Stimulated activated CD8-positive, alpha-beta memory T cell treated with anti-CD3 and anti-CD28 coated beads, Interleukin-2, amount 100 ng/mL, for 48 hours (primary cell): ENCODE measurements at places on chromosomes 4 and X.
A peak's percentile ranks its signal among the peaks of the same experiment; 100 is the strongest.

- DNase-seq: no peak
These were observed 10.5 kb upstream of the TLR3 start for GRCh38 chr4:186058253-186058979.

DNA sequence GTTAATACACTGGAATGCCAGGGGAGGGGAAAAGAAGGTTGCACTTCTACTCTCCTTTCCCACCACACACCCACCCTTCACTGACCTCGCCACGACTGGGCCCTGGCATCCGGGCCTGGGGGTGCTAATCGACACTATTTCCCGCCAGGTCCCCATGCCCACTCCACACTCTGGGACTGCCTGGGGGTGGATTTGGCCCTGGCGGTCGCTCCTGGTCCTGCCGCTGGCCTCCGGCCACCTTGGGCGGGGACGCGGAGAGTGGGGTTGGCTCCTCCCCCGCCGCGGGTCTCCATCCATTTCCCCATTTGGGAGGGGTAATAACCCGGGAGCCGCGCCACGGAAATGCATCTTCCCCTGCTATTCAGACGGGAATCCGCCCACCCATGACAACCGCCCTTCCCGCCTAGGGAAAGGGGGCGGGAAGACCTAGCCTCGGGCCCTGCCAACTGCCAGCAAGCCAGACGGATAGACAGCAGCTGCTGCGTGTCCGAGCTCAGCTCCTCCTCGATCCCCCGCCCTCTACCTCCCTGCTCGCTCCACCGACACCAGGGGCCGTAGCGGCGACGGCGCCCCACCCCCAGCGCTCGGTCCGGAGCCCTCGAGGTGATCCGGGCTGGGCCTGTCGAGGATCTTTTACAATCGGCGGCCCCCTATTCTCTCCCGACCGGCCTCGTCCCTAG is 78.1 kb downstream of the RLIM start:
- peak; percentile 8 for DNase-seq

DNA sequence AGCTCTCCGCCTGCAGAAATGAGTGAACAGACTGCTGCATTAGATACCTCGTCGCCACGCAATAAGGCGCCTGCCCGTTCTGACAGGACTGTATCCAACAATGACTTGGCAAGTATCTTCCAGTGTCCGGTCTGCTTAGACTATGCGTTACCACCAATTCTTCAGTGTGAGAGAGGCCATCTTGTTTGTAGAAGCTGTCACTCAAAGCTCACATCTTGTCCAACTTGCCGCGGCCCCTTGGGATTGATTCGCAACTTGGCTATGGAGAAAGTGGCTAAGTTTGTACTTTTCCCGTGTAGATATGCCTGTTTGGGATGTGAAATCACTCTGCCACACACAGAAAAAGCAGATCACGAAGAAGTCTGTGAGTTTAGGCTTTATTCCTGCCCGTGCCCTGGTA is 172.0 kb upstream of the MAGEB16 start:
- no peak for DNase-seq

GRCh38 chrX:134990475-134990800 is 353 bp upstream of the SMIM10 start:
- DNase-seq: no peak

- no peak for DNase-seq
These were observed 47.0 kb downstream of the RAI2 start for GRCh38 chrX:17814059-17814458.

DNA sequence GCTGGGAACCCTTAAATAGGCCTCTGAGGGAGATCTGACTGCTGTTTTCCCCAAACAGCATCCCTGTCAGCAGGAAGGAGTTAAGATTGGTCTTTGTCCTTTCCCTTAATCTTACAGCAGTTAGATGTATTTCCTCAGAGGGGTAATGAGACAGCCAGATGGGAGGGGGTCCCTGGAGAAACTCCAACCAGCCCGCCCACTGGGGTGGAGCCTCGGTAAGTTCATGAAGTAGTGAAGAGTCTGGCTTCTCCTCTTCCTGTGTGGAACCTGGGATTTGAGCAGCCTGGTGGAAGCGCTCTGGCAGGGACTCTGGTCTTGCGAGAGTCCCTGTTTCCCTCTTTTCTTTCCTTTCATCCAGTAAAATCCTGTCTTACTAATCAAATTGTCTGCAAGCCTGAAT is 330.0 kb downstream of the TLL1 start:
- DNase-seq: no peak

DNA sequence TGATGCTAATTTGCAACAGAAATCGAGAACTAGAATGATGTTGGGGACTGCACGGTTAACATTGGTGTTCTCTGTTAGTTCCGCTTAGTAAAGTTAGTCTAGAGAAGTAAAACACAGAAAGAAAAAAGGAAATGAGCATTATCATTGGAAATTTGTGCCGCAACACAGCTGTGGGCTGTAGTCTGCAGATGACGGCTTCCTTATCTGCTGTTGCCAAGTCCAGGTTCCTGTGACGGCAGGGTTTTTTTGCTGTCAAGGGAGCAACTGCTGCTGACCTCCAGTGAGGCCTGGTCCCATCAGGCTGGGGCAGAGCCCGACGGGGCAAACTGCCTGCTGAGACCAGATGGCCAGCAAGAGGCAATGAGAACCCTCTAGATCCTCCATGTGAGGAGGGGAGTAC is 38.9 kb upstream of the PHEX start:
- no peak for DNase-seq

- no peak for DNase-seq
These were observed 122.5 kb downstream of the NFKB1 start for GRCh38 chr4:102623622-102624021.

GRCh38 chr4:76690011-76690905 is 207.7 kb downstream of the SOWAHB start:
- DNase-seq: no peak

DNA sequence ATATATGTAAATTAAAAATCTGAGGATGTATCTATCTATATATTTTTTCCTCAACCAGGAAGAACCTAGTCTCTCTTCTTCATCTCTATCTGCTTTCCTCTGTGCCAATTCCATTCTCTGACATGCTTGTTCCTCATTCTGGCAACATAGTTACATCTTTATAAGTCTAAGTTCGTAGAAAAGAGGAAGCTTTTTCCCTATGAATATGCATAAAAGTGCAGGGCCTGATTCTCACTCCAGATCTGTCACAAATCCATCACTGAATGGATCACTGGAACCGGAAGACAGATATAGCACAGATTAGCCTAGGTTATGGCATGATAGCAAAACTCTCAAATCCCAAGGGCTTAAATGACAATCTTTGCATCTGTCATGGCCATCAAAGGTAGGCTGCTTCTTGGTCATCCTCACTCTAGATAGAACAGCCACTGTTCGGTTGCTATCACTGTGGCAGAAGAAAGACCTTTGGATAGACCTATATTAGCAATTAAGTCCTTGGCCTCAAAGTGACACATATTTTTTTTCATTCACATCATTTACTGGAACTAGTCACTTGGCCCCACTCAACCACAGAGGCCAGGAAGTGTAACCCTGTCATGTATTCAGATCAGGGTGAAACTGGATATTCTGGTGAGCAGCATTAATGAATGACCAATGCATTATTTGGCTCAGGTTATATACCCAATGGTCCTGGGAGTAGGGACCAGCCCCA is 22.2 kb downstream of the DTHD1 start:
- no peak for DNase-seq

DNA sequence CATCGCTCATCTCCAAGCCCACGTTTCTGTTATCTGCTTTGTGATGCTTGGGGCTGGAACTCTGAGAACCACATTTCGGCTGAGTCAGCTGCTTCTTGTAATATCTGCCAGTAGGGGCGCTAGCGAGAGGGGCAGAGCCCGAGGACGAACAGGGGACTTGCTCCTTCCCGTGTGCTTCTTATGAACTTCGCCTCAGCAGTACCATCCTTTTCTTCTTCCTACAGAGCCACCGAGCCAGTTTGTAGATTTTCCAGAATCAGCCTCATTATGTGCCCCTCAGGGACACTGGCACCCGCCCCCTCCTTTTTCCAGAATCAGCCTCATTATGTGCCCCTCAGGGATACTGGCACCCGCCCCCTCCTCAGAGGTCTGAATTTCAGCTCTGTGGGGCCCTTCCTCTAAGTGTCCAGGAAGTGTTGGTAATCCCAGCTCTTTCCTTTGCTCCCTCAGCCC is 441.7 kb upstream of the RASGEF1B start:
- peak; percentile 18 for DNase-seq

GRCh38 chrX:136662976-136663375 is 15.0 kb downstream of the CD40LG start:
- no peak for DNase-seq

DNA sequence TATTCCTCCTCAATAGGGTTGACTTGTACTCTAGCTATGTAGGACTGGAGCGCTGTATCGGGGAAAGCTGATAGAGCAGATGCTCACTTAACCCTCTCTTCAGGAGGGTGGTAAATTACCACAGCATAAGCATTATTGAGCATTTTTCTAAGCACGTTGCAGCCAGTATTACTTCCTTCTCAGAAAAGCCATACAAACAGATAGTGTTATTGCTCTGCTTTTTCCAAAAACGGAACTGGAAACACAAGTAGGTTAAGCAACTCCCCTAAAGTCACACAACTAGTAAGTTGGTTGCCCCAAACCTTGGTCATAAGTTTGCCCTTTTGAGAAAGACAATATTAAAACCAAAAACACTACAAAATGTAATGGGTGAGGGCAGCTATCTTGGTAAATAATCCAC is 73.9 kb downstream of the REELD1 start:
- DNase-seq: no peak

DNA sequence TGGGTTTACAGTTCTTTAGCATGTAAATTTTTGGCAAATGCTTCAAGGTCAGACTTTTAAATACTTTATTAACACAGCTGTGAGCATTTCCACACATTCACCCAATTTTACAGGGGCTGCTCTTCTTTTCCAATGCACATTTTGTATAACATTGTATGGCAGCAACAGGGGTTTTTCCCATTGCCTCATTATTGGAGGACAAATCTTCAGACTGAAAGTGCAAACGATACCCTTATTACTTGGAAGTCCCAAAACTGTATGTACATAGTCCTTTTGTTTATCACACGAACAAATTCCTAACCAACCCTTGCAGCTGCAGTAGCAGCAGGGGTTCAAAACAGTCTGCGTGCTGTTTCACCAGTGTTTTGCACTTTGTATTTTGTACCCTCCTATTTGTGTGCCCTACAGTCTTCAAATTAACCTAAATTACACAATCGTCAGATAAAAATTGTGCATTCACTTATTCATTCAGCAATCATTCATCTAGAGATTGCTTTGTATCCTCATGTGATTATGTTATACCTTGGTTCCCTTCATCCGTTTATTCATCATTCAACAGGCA is 330.7 kb upstream of the RASGEF1B start:
- DNase-seq: no peak

DNA sequence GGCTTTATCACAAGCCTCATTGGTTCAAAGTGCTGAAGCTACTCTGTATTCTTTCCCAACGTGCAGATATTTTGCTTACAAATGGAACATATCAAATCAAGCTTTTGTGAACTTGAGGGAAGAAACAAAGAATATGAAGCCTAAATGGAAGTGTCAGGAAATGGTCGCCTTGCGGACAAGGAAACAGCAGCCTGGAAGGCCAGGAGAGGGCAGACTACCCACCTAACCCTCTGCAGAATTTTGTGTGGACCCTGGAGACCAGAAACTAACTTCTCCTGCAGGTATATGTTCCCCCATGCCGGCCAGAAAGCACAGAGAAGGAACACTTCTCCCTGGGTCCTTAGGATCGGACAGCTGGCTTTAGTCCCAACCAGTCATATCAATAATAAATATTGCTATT is 1425.8 kb downstream of the PCDH7 start:
- no peak for DNase-seq

DNA sequence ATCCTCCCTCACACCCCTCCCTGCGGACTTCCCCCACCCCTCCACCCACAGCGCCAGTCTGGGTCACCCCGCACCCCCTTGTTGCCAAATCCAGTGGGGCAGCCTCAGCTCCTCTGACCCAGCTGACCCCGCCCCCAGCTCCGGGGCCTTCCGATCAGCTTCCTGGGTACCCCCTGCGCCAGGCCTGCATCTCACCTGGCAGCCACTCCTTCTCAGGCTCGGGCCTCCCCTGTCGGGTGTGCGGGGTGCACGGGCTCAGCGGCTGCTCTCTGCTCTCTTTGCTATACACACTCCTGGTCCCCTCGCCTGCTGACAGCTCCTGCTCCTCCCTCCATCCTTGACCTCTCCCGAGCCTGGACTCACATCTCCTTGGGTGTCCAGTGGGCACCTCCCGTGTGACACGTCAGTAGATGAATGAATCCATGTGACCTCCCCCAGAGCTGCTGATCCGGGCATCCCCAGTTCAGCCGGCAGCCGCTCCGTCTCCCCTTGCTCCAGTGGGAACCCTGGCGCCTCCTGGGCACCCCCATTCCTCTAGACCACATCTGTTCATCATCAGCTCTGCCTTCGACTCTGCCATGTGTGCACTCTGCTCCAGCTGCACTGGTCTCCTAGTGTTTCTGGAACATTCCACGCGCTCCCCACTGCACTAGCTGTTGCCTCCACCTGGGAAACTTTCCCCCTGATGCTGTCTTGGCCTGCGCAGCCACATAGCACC is 9.9 kb downstream of the CFAP99 start:
- DNase-seq: no peak

- no peak for DNase-seq
These were observed 83.9 kb upstream of the RAI2 start for GRCh38 chrX:17944833-17945497.

- no peak for DNase-seq
These were observed 293.2 kb downstream of the FBXO8 start for GRCh38 chr4:173990126-173990868.

GRCh38 chr4:89175611-89176010 is 64.3 kb downstream of the TIGD2 start:
- no peak for DNase-seq

DNA sequence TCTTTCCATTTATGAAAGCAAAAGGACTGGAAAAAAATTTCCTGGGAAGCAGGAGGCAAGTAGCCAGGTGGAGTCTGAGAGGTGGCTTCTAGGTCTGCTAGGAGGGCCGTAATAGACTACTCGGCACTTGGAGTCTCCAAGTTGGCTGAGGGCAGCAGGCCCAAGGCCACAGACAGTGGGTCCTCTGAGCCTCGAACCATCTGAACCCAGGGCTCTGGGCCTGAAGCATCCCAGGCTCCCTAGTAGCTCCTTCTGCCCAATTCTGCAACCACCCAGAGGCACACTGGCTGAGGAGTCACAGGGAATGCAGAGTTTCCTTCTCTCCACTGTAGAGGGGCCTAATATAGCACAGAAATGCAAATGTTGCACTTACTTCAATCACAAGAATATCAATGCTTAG is 19.8 kb downstream of the TKTL1 start:
- no peak for DNase-seq
